ENCODE measurements at places on chromosomes 7 and 10.

GRCh38 chr7:88300401-88300945, 6.2 kb downstream of the STEAP4 start:
- DNase-seq = no peak

- DNase-seq = no peak
These were observed 186.2 kb upstream of the PRKCQ start for GRCh38 chr10:6766131-6766801.

DNA sequence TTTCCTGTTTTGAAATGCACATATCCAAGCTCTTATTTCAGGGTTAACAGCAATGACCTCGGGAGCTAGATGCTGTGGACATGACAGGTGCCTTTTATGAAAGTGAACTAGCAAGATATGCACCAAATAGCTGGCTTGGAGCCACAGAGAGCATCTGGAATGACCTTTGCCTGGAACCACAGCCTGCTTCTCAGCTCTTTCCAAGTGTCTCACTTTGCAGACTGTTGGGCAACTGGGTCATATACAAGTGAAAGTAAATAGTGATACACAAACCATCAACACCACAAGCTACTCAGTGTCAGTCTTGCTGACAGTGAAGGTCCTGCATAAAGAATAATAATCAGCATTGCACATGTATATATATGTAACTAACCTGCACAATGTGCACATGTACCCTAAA, 183.5 kb downstream of the RNF133 start:
- no peak for DNase-seq

DNA sequence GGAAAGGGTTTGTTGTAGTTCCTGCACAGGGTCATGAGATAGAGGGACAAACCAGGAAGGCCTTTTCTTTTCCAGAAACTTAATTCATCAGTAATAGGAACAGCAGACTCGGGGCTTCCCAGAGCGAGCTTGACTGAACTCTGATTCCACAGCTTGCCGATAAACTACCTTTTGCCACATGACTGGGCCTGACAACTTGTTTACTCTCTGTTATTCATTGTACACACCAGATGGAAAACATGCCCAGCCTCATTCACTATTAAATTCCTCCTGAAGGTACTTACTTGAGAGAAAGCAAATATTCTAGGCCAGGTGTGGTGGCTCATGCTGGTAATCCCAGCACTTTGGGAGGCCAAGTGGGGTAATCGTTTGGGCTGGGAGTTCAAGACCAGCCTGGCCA, 77.1 kb upstream of the FGFR2 start:
- DNase-seq = no peak

DNA sequence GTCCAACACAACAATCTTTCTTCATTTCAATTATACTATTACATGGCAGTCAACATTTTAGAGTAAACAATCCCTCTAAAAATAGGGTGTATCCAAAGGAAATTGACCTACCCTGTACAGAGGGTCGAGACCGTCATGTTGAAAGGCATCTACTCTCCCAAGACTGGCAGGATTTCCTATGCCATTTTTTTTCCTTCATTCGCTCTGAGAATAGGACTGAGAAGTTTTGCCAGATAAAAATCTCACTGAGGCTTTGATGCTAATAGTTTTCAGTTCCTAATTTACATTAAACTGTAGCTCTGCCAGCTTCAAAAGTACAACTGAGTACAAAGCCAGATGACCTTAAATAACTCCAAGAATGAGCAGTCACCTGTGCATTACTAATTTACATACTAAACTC, 84.5 kb upstream of the SEMA3C start:
- DNase-seq = no peak

- DNase-seq = no peak
These were observed 34.4 kb downstream of the PLEKHA8 start for GRCh38 chr7:30062587-30062986.

GRCh38 chr10:786633-787474, 97.4 kb upstream of the DIP2C start:
- DNase-seq = no peak

GRCh38 chr10:51079331-51079730, 5.0 kb downstream of the PRKG1 start:
- no peak for DNase-seq

DNA sequence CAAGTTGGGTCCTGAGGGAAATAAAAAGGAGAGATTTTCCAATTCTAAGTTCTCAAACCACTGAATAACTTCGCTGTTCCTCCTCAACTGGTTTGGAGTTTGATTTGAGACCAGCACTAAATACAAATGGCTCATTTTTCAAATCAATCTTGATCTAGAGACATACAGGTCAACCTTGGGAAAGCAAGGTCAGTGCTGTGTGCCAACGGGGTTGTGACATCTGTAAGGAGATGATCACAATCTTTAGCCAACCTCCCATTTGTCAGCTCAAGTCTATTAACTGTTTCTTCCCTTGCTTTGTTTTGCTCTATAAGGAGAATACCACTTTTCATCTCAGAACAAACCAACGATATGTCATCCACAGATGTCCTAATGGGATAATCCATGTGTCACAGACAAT, 131.1 kb downstream of the TAX1BP1 start:
- no peak for DNase-seq

DNA sequence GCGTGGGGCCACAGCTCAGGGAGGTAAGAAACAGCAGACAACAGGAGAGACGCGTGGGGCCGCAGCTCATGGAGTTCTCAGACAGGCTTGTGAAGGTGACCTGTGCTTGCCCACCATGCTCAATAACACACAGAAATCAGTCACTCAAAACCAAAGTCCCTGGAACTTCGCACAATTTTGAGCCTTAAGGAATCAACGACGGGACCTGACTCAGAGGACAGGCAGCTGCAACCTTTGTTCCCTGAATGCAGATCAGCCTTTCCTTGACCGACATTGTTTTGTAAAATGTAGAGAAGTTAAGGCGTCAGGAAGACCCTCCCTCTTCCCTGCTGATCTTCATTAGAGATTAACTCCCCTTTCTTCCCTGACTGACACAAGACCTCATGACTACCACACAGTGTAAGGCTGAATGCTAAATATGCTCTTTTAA, 8.5 kb upstream of the KNDC1 start:
- no peak for DNase-seq

DNA sequence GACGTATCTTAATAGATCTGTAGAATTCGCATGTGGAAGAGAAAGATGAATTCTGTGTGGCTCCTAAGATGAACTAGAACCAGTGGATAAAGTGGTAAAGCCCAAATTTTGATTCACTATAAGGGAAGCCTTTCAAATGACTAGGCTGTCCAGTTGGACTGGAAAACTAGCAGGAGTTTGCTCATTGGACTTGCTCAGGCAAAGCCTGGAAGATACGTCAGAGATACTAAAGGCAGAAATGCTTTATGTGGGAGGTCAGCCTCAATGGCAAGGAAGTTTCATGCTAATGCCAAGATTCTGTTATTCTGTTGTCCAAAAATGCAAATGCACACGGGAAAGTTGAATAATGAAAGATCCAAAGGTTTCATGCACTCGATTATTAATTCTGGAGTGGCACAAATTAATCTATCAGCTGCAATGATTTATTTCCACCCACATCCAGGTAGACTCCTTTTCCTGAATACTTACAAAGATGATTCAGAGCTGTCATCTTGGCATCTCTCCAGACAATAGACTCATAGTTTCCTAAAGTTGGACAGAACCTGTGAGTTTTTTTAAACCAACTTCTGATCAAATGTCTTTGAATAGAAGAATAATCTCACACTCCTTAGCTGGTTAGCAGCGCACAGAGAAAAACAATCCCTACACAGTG, 20.5 kb upstream of the PPP1R3C start:
- DNase-seq = no peak

DNA sequence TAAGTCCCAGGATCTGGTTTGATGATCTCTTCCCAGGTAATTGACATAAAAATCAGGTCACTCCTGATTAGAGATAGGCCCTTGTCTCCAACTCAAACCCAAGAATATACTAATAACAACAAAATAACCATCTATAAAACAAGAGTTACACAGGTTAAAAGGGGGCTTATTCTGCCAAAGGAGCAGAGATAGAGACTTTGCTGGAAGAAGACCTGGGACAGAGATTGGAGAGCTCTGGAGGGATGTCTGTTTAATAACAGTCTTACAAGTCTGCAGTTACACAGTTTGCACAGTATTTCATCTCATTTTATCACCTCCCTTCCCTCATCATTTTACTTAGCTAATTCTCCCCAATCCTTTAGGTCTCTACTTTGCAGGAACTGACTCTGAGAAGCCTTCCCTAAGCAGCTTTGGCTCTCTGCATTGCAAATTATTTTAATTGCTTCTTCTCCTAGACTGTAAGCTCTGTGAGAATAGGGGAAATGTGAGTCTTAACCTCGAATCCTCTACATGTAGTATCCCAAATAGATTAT, 3.7 kb upstream of the ZNF438 start:
- no peak for DNase-seq

DNA sequence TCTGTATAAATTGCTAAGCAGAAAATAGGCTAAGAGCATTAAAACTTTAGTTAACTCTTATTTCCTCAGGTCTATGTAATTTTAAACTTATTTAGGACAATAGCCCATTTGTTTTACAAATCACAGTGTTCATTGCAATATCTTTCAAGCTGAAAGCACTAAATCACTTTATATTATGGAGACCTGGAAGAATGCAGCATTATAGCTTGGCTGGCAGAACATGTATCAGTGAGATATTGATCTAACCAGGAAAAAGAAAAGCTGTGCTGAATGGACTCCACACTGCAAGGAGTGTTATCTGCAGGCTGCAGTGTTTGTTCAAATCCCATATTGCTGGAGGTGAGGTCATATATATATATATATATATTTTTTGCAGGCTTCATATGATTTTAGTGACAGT, 517.5 kb downstream of the NRG3 start:
- DNase-seq = no peak

GRCh38 chr10:89633484-89633883, 11.6 kb downstream of the PANK1 start:
- no peak for DNase-seq

DNA sequence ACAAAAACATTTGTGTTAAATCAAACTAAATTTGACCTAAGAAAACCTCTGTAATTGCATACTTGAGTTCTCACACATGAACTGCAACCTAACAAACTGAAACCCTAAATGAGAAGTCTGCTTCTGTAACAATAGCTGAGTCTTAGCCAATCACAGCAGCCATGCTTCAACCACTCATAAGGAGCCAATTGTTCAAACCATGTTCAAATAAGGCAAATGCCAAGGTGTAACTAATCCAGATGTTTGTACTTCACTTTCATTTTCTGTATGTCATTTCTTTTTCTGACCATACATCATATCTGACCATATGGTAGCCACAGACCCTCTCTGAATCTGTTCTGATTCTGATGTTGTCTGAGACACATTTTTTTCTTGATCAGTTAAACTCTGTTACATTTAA, 47.5 kb upstream of the ANTXRL start:
- DNase-seq = no peak

DNA sequence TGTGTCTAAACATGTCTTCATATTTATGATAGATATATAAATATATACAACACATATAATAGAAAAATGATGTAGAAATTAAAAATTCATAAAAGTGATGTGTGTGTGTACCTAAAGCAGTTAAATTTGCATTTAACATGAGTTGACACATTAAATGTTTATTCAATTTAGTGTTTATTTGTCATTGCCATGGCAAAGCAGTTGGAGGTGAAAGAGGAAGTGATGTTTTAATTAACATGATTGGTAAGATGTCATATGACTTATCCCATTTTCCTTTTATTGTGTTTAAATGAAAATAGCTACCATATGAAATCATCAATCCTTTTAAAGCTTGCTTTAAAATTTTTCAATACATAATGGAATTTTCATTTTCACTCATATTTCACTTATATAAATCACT, 452.6 kb downstream of the SUGCT start:
- DNase-seq = no peak

DNA sequence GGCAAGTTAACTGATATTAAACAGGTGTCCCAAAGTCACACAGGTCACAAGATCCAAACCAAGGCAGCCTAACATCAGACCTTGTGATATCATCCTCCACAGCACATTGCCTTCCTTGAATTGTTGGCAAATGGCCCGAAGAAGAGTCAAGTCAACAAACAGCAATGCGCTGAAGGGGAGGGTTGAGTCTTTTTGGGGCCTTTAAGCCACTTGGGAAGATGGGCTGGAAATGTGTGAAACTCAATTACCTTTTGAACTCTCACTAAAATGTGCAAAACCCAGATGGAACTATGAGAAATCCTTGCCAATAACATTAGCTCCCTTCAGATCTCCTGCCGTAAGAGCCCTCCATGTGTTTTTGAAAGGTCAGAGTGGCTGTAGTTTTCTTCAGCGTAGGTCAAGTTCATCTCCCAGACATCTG, 47.9 kb upstream of the STK17A start:
- DNase-seq = no peak

GRCh38 chr7:143145-143751, 49.1 kb upstream of the FAM20C start:
- no peak for DNase-seq

DNA sequence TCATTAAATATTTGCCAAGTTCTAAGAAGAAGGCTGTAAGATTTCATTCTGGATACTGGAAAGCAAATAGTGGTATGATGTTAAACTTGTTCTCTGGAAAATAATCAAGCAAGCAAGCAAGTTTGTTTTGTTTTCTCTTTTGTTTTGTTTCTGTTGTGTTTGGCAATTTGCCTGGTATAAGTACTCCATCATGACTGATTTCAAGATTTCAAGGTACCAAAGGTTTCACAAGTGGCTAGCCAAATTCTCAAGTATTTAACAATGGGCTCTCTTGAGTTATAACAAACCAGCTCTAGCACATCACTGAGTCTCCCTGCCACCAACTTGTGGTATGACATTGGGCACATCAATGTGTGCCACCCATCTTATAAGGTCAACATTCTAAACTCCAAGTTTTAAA, 151.7 kb upstream of the IGFBP3 start:
- no peak for DNase-seq

- DNase-seq = no peak
These were observed 221.7 kb downstream of the PLXNA4 start for GRCh38 chr7:132354527-132354926.

GRCh38 chr10:77946084-77946483, 19.5 kb upstream of the DLG5 start:
- DNase-seq = no peak

Measured in activated CD8-positive, alpha-beta memory T cell treated with anti-CD3 and anti-CD28 coated beads for 1 hour (primary cell).